ENCODE measurements at places on chromosomes 12 and 14.
A peak's percentile ranks its signal among the peaks of the same experiment; 100 is the strongest.

DNA sequence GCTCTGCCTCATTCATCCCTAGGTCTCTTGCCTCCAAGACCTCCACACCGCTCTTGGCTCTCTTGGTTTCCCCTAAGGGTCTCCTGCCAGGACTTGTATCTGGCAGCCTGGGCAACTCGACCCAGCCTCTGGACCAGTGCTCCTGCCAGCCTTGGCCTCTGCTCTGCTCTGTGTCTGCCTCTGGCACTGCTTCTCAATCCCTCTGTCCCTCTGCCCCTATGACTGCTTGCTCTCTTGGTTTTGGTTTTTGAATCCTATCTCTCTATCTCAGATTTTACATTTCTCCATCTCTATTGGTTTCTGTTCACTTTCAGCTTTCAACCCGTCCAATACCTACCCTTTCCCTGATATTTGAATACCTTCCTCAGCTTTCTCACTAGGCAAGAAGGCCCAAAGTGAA, 6.3 kb downstream of the ITGA5 start:
- DNase-seq = no peak

- DNase-seq = no peak
Observed at GRCh38 chr14:61472011-61472672, 150.8 kb downstream of the PRKCH start.

DNA sequence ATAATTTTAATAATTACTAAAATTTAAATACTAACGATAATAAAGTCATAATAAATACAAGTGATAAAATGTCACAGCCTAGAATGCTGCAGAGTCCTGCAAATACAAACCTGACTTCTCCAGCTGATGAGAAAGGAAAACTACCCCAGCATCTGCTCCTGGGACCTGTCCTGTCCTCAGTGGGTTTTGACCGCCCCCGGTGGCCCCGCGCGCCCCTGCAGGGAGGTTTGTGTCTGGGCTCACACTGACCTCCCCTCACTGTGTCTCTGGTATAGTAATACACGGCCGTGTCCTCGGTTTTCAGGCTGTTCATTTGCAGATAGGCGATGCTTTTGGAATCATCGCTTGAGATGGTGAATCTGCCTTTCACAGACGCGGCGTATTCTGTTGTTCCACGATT, 1139.4 kb downstream of the TMEM121 start:
- no peak for DNase-seq

DNA sequence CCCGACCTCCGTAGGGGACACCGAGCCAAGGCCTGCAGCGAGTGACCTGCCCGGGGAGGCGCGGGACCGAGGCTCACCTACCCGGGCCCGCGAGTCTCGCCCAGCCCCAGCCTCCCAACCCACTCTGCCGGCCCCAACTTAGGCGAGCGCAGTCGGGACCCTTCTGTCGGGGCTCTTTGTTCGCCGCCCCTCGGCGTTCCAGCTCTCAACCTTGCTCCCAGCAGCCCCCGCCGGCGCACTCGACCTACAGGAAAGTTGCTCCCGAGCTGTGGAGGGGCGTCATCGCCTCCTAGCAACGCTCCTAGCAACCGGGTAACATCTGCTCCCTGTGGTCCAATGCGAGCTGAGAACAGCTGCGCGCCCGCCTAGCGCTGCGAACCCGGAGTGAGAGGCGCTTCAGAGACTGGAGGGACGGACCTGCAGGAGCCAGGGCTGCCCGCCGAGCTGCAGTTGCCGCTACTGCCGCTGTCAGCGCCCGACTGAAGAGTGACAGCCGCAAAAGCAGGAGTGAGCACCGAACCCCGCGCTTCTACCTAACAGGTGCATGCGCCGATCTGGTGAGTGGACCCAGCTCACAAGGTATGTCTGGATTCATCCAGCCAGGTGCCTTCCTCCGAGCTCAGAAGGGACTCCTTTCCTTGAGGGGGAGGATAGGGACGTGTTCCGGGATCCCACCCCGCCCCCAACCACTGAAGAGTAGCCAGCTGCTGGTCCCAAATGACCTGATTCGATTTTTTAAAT, 355.0 kb downstream of the SNAPC1 start:
- peak; percentile 78 for DNase-seq

- no peak for DNase-seq
Observed at GRCh38 chr12:98198261-98198982, 317.0 kb upstream of the TMPO start.

DNA sequence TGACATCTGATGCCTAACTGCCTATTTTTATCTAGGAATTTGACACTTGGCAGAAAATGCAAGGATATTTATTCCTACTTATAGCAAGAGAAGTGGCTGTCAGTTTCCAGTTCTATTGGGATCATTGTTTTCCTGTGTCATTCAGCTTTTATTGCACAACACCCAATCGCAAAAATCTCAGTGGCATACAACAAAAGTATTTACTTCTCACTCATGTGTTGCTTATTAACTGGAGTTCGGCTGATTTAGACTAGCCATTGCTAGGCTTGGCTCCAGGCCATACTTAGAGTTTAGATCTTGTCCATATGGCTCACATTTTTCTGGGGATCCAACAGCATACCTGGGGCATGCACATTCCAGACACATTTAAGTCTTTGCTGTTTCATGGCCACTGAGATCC, 218.6 kb upstream of the SYT1 start:
- no peak for DNase-seq

DNA sequence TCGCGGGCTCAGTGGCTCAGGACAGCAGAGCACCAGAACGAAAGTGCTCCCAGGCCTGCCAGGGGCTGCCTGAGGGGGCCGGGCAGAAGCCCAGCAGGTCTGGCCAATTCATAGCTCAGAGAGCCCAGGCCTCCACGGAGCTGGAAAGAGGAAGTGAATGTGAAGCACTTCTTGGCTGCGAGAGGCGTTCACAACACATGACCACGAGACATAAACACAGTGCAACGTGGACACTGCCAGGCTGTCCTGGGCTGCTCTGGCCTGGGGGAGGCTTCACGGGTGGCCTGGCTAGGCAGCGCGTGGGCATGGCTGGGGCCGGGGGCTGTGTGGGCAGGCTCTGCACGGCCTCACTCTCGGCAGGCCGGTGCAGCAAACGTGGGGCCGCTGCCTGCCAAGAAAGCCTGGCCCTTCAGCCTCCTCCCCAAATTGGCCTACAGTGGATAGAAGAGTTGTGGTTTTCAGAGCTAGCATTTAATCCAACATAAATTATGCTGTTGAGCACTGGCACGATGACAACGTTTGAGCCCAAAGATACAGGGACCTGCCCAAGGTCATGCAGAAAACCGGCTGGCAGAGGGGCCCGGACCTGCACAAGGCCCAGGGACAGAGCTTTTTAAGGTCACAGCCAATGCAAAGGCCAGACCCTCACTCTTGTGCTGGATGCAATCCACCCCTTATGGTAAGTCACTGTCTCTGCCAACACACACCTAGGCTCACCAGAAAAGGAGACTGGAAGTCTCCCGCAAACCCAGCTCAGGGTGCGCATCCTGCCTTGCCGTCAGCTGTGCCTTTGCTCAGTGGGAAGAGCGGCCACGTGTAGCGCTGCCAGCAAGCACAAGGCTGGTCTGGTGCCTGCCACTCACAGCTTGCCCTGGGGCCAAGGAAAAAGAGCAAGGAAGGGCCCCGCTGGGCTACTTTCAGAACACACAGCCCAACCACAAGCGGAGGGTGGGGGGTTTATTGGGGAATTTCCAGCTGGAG, 8.6 kb downstream of the SLC25A29 start:
- DNase-seq = no peak

DNA sequence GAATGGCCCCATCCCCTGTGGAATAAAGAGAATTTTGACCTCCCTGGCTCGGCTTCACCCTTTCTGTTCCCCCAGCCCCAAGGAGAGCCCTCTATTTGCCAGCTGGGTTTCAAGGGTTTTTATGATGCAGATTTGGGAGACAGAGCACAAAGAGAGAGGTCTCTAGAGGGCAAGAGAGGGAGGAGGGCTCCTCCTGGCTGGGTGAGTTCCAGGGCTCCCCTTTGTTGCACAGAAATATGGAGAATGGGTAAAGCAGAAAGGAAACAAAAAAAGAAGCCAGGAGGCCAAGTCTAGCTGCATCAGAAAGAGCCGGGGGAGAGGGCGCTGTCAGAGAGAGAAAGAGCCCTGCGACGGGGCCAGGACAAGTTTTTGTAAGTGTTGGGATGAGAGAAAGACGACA, 319.6 kb upstream of the RTL1 start:
- no peak for DNase-seq

- DNase-seq = no peak
Observed at GRCh38 chr14:105945896-105946295, 419.5 kb downstream of the TMEM121 start.

GRCh38 chr14:72253503-72253902, 321.3 kb downstream of the RGS6 start:
- DNase-seq = no peak

DNA sequence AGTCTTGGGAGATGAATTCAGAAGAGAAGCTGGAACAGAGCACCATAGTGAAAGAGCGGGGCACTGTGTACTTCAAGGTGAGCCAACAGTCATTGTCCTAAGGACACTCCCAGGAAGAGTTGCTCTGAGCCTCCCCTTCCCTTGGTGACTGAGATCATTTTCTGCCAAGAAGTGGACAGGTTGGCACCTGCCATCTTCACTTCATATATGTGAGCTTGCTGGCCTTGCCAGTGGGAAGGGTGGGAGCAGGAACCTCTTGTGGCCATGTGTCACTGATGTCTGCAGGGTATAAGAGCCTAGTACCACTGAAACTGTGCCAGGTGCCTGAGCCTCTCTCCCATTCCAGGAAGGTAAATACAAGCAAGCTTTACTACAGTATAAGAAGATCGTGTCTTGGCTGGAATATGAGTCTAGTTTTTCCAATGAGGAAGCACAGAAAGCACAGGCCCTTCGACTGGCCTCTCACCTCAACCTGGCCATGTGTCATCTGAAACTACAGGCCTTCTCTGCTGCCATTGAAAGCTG, 5.3 kb downstream of the FKBP4 start:
- DNase-seq = no peak

GRCh38 chr14:56858422-56858821, 48.1 kb upstream of the OTX2 start:
- no peak for DNase-seq

GRCh38 chr14:93135399-93135798, 19.7 kb upstream of the ITPK1 start:
- no peak for DNase-seq

Measured in urinary bladder (tissue), 4 donors.